ENCODE measurements at places on chromosomes 3 and 15. TPM values are rescaled to one million over a fixed set of nuclear protein-coding genes. Genes with fewer than 3 reads are reported as not detected.

Gene RTP4
- 4.1 TPM for total RNA-seq

GRCh38 chr15:55334997-55335396, 16.0 kb downstream of the PIGB start:
- DNase-seq = no peak

- no peak for DNase-seq
Observed at GRCh38 chr15:51883271-51883837, 53.9 kb downstream of the TMOD3 start.

- no peak for DNase-seq
Observed at GRCh38 chr3:46082849-46083248, 55.6 kb upstream of the XCR1 start.

Gene ZNF717
- 8.1 TPM for total RNA-seq

DNA sequence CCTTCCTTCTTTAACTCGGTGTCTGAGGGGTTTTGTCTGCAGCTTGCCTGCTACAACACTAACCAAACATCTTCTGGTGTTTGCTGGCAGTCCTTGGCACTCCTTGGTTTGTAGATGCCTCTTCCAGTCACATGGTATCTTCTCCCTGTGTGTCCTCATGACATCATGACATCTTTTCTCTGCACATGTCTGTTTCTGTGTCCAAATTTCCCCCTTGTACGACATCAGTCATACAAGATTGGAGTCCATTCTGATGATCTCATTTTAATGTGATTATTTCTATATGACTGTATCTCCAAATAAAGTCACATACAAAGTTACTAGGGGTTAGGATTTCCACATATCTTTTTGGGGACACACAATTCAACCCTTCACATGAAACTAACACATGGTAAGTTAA, 152.3 kb upstream of the LRRN1 start:
- no peak for DNase-seq

- no peak for DNase-seq
Observed at GRCh38 chr3:31573036-31573779, 40.5 kb downstream of the STT3B start.

DNA sequence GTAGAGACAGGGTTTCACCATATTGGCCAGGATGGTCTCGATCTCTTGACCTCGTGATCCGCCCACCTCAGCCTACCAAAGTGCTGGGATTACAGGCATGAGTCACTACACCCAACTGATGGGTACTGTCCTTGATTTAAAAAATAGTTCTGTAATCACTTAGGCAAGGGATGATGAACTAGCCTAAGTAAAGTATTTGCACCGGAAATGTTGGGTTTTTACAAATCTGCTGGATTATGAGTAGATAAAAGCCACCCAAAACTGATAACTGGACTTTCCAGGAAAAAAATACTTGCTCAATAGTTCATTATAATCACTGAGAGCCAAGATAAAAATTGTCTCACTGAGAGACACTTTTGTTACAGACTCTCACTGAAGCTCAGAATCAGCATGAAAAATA, 218.0 kb downstream of the WNT5A start:
- DNase-seq = no peak

DNA sequence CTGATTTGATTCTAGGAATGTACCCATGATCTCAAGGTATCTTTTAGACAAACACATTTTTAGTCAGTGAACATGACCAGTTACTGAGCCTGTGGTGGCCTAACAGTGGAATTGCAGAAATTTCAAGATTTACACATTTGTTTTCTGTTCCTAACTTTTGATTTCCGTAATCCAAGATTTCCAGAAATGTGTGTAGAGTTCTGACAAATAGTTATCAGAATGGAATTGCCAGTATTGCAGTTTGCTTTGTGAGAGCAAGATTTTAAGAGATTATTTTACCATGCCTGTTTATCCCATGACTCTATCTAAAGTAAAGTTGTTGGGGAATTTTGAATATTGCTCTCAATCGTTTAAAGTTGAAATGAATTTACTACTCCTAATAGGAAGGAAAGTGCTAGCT, 11.7 kb upstream of the UTS2B start:
- no peak for DNase-seq

Gene SERPINI1
- 5.2 TPM for total RNA-seq

GRCh38 chr3:52801839-52802238, 7.2 kb downstream of the ITIH3 start:
- DNase-seq = no peak

Gene PODXL2
- total RNA-seq = 4.4 TPM

DNA sequence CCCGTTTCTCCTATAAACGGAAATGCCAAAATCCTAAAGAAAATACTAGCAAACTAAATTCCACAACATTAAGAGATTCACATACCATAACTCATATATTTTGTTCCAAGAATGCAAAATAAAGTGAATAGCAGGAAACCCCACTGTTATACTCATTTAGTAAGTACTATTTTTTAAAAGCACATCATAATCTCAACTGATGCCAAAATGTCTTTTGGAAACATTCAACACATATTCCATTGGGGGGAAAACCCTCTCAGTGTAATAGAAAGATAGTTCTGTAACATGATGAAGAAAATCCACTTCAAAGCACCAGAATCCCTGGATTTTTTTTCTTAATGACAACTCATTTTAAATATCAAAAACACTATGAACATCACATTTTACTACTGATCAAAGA, 93.0 kb upstream of the EIF1B start:
- DNase-seq = no peak

Gene IL20RB
- 1.0 TPM for total RNA-seq

DNA sequence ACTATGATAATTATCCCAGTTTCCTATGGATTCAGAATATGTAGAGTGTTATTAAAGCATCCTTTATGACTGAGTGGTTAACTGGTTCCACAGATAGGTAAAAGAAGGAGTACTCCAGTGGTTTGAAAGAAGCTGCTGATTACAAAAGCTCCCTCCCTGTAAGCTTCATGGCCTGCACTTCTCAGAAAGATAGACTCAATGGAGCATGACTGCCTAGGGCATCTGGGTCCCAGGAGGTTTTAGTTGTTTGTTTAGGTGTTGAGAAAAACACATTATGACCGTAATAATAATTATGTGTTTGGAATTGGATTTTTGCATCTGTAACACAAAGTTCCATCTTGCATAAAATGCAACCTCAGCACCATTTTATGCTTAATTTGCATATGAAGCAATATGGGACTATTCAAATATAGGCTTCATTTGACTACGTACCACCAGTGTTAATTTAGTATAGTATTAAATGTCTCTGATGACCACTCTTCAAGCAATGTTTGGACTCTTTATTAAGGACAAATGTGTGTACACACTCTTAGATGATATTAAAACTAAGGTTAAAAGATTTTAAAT, 121.1 kb downstream of the ROBO2 start:
- no peak for DNase-seq

Gene TLE3
- total RNA-seq = 89.4 TPM

DNA sequence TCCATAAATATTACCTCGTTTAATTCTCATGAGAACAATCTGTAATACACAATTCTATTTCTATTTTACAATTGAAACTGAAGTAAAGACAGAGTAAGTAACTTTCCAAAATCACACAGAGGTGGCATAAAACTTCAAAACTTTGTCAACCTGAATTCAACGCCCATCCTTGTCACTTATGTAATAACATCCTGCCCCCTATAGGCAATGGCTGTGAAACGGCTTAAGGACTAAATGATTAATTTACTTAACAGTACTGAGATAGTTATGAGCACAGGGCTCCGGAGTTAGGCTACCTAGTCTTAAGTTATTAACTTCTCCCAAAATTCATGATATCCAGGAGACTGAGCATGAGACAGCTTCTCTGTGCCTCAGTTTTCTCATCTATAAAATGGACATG, 293.1 kb upstream of the CHRM5 start:
- DNase-seq = no peak

- DNase-seq = no peak
Observed at GRCh38 chr3:171375666-171376595, 84.3 kb downstream of the TNIK start.

Gene CYP1A1
- total RNA-seq = 0.92 TPM

Gene RARB
- total RNA-seq = 4.4 TPM

DNA sequence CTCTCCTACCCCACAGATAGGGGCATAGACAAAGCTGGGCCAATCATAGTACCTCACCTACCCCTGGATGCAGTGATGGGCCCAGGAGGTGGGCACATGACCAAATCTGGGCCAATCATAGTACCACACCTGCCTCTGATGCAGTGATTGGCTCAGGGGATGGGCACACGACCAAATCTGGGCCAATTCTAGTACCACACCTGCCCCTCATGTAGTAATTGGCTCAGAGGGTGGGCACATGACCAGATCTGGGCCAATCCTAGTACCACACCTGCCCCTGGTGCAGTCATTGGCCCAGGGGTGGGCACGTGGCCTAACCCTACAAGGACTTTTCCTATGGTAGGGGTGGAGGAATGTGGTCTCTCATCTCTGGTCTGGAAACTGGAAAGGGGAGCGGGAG, 56.9 kb upstream of the MEF2A start:
- no peak for DNase-seq

DNA sequence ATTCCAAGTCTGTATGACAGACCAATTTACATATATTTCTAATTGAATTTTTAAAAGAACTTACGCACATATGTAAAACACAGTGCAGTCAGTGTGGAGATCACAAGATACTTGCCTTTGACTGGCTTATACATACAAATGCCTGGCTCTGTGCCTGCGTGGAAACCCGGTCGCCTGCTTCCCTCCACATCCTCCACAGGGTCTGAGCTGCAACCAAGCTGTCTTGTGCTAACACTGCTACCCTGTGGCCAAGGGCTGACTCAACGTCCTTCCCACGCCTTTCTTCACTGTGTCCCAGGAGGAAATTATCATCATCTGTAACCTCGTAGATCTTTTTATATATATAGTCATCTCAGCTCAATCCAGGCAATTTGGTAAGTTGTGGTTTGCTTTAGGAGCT, 117.0 kb downstream of the WNT7A start:
- DNase-seq = no peak

Data from upper lobe of left lung (tissue), 6 donors.